NCI-H748 treated with DMSO at 0.1 percent for 48 hours (cell line): ENCODE measurements at places on chromosomes 2 and 18.

GRCh38 chr18:39772155-39772919, 2182.7 kb upstream of the PIK3C3 start:
- no peak for DNase-seq

GRCh38 chr2:100194951-100195350, 52.6 kb upstream of the AFF3 start:
- no peak for DNase-seq

DNA sequence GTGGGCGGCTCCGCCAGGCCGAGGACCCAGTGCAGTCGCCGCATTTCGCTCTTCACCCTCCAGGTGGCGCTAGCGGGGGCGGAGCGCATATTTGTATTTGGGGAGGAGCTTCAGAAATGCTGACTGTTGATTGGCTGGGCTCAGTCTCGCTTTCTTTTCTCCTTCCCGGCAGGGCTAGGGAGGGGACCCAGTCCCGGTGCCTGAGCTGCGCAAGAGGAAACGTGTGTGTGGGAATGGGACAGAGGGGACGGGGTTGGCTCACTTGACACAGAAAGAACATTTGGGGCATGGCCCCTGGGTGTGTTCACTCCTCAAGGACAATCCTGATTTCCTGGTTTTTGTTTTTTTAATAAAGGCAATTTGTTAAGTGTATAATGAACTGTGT, 20.3 kb upstream of the DNMT3A start:
- peak; percentile 90 for DNase-seq

DNA sequence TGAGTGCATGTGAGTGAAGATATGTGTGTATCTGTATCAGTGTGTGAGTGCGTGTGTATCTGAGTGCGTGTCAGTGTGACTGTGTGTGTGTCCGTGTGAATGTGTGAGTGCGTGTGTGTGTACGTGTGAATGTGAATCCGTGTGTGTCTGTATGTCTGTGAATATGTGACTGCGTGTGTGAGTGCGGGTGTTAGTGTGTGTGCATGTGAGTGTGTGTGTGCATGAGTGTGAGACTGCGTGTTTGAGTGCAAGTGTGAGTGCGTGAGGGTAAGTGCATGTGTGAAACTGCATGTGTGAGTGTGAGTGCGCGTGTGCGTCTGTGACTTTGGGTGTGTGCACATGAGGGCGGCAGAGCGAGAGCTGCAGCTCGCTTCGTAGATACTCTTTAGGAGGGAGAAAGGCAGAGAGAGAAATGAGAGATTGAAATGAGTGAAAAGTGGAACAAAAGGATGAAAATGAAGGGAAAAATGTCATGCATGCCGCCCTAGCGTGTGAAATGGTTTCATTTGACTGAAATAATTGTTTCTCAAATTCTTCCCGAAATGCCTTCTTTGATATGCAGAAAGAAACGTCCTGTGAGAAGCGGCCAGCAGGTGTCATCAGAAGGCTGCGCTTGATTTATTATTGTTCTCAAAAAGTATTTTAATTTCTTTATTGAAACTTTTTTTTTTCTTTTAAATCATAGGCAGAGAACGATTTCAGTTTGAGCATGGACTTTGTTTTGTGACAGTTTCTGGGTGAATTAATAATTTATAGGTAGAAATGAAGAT, 25.6 kb downstream of the ZNF407 start:
- DNase-seq, result no peak

DNA sequence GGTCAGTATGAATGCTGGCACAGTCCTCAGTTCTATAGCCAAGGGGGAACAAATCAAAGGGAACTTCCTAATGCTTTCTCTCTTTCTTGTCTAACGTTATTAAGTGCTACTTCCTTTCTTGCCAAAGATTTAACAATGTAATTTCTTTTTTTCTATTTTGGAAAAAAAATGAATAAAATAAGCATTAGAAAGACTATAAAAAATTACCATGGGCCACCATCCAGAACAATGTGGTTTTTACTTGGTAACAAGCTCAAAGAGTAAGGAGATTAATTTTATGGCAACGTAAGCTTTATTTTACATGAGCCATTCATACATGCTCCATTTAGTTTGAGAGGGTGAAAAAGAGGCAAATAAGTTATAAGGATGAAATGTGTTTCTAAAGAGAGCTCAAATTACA, 40.1 kb downstream of the SERPINE2 start:
- no peak for DNase-seq

DNA sequence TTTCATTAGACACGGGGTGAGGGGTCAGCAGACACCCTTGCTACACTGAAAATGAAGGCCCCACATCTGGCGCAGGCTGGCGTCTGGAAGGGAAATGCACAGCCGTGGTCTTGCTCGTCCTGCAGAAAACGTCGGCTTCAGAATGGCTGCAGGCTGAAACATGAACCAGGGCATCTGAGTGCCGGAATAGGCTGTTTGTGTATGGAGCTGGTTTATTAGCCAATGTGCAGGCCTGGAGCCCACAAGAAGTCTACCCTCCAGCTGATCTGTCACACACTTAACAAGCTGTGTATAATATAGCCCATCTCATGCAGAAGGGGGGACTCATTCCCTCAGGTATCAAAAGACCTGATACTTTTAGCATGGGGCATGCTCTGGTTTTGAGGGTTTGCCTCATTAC, 153.4 kb upstream of the SOX11 start:
- no peak for DNase-seq

DNA sequence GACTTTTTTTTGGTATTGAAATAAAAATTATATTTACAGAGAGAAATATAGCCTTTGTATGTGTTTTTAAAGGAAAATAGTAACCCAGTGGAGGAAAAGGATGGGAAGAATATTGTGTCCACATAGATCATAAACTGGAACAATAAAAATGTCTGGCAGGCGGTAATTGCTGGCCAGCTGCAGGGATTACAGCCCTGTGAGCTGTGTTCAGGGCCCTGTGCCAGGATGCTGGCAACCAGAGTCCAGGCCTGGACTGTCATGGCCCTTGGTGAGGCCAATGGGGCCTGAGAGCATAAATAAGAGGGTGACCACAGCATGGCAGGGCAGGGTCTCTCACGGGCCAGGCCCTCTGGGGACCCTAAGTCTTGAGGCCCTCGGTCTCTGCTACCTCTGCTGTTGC, 171.2 kb downstream of the ACOXL start:
- DNase-seq, result no peak

DNA sequence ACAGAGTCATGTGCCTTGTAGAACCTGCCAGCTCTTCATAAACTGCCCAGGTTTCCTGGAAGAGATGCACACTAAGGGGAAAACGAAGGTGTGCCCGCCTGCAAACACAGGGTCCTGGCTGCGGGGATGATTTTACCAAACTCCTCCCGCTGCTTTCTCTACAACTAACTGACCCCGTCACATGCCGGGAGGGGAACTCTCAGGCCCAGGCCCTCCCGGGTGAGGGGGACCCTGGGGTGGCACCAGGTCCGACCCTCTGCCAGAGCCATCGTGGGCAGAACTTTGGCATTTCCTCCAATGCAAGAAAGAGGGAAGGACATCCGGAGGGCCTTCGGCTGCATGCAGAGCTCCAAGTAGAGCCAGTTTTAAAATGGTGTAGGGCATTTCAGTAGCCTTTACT, 28.6 kb downstream of the CAPN13 start:
- DNase-seq, result no peak

GRCh38 chr2:73035899-73036711, 35.4 kb downstream of the SFXN5 start:
- DNase-seq, result no peak

DNA sequence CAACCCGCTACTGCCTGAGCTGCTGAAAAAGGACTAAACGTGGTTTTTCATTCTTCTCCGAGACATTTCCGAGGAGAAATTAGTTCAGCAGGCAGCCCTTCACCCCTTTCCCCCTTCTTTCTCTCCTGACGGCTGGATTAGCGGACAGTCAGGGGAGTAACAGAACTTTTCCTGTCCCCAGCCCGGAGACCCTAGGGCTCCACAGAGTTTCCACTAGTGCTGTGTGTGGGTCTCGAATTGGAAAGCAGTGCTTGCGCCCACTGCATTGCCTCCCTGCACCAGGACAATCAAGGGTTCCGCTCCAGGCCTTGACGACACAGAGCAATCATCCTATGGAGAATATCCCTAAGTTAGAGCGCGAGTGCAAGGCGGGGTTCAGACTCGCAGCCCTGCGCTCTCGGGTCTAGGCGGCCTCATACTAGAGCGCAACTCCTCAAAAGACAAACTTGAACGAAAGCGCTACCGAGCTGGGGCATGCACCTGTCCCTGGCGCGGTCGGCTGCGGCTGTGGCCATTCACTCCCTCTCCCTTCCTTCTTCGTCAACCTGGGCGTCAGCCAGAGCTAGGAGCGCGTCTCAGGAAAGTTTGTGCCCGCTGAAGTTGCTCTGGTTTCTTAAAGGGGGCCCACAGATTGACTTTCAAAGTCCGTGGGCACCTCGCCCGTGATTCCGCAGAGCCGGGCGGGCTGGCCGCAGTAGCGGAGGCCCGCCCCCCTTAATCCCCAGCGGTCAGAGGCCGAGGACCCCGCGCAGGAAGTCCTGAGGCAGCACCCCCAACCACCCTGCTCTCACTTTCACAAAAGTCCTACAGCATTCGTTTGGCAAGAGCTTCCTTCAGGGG, 801 bp downstream of the OSR1 start:
- DNase-seq, result no peak

- DNase-seq, result no peak
Observed at GRCh38 chr2:88201811-88202169, 31.6 kb downstream of the THNSL2 start.

DNA sequence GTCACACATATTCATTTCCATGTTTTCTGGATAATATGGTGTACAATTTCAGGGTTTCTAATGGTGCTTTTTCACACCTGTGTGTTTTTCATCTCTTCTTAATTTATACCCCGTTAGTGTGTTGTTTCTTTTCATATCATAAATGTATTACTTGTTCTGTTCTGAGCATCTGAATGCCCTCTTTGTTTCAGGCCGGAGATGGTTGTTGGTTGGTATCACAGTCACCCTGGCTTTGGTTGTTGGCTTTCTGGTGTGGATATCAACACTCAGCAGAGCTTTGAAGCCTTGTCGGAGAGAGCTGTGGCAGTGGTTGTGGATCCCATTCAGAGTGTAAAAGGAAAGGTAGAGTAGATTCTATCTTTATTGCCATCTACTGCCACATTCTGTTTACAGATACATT, 45.1 kb upstream of the TBR1 start:
- no peak for DNase-seq

DNA sequence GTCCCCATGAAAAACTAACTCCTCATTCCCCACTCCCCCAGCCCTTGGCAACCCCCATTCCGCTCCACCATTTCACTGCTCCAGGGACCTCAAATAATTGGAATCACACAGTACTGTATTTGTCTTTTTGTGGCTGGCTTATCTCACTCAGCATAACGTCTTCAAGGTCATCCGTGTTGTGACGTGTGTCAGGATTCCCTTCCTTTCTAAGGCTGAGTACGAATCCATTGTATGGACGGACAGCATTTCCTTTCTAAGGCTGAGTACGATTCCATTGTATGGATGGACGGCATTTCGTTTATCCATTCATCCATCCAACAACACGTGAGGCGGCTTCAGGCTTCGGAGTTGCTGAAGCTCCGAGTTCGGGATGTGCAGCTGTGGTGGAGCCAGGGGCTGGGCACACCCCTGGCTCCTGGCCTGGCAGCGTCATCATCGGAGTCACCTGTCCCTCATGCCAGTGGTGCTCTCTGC, 1.2 kb upstream of the ASB1 start:
- no peak for DNase-seq

- DNase-seq, result no peak
Observed at GRCh38 chr2:234703258-234703657, 206.4 kb upstream of the ARL4C start.

GRCh38 chr2:174053355-174054151, 88.4 kb upstream of the SP3 start:
- DNase-seq, result no peak

DNA sequence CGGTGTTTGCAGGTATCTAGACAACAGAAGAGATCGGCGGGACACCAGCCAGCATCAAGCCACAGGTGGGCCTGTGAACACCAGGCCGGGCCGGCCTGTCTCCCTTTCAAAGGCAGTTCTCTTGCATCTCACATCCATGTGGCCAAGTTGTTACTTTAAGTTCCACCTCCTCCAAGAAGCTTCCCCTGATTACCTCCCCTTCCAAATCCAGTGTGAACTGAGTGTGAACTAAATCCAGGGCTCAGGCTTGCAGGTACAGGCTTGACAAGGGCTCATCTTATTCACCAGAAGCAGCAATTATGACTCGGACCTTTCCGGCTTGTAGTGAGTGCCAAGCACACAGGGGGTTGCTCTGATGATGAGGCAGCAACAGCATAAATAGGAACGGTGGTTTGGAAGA, 3.9 kb downstream of the CRACDL start:
- no peak for DNase-seq

- DNase-seq, result no peak
Observed at GRCh38 chr2:6877402-6878304, at the start of gene RSAD2. Gene RSAD2, plus strand, starts transcription at chr2:6877777. Its CDS starts 24 bp downstream, at chr2:6877801.

DNA sequence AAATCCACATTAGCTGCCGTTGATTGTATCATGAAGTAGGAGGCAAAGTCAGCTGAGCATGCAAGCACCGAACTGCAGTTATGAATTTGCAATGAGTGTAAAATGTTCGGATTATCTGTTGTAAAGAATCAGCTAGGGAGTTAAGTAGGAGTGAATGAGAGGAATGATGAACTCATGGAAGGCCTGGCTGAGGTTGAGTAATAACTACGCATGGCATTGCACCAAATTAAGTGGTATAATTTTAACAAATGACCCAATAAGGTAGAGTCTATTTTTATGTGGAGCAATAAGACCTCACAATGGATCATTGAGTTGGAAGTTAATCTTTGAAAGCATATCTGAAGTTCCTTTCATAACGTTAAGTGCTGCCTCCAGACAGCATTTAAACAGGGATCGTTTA, 288.2 kb upstream of the CHST9 start:
- no peak for DNase-seq
